ENCODE measurements at places on chromosomes 3 and 15.

DNA sequence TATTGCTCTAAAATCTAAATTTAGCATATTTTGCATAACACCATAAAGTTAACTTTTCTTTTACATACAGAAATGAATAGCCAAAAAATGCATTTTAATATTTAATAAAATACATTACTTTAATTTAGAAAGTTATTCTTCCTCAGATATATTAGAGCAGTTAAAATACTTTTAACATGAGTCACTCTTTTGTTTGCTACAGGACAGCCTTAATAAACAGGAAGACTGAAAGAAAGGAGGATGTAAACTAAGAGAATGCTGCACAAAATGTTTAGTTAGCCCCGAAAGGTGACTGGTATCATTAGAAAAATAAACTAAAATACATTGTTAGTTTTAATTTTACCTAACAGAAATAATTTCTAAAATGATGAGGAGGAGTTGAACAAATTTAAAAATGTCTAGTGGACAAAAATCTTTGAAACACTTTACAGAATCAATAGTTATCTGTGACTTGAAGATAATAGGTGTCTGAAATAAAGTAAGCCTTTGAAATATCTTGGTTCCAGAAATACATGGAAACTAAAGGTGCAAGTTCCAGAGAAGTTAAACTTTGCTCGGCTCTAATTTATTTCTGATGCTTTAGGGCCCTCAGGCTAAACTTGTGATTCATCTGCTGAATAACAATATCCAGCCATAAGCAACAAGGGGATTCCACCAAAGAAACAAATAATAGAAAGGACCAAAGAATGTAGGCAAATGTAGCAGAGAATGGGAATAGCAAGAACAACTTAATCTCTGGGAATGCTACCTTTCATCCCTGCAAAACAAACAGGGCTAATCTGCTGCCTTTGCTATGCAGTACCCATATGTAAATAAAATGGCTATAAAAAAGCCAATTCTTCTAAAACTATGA is 138.3 kb upstream of the UBP1 start:
- peak; percentile 83 for DNase-seq

GRCh38 chr3:13783476-13783875 is 96.4 kb downstream of the WNT7A start:
- DNase-seq, result no peak

GRCh38 chr3:34387826-34388564 is 589.6 kb downstream of the PDCD6IP start:
- no peak for DNase-seq

DNA sequence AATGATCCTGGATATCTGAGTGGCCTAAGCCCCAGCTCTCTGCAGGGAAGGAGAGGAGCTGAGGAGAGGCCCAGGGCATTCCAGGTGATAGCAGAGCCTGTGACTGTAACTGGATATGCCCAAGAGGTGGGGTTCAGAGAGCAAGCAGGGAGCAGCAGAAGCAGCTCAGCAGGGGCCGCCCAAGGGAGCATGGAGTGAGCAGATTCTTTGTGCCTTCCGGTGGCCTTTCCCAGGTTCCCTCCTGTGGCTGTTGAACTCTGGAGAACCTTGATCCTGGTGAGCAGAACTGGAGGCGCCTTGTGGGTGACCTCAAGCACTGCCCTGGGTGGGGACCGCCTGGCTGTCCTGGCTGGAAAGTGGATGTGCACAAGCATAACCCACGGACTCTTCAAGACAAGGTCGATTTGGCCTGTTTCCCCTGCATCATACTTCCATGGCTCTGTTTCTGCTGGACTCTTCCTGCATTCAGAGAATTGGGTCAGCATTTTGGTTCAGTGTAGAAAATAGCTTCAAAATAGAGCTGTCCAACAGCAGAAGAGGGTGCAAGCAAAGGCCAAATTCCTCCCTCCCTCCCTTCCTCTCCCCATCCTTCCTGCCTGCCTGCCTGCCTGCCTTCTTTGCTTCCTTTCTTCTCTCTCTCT is 76.1 kb downstream of the ARNT2 start:
- peak; percentile 15 for DNase-seq

DNA sequence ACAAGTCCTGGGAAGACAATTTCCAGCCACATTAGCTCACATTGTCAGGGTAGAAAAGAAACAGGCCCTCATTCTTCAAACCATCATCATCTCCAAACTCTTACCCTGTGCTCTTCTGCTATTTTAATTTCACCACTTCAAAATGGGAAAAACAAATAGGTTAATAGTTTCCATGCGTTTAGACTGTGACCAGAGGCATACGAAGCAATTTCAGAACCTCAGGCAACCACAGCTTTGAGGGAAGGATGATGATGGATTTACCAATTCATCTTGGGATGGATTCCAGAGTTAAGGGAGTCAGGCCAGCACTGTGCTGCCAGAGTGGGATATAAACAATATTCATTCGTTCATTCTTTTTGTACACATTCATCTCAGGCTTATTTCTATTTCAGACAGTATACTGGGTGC is 307.8 kb upstream of the TPRG1 start:
- no peak for DNase-seq

GRCh38 chr3:175186511-175186910 is 327.4 kb downstream of the NAALADL2 start:
- no peak for DNase-seq

DNA sequence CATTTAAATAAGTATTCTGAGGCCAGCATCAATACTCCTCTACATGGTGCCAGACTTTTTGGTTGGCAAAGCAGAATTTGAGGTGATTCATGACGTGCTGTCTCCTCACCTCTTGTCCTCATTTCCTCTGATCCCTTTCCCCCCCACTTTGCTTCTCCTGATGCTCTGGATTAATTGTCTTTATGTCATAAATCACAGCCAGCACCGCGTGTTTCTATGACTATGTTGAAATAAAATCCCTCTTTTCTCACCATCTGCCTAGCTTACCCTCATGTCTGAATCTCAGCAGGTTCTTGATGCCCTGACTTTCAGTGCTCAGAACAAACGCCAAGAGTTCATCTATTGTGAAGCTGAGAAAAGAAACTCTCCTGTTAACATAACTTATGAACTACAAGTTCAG is 19.7 kb upstream of the PTPRG start:
- no peak for DNase-seq

GRCh38 chr3:158248261-158248660 is 138.4 kb downstream of the RSRC1 start:
- DNase-seq, result no peak

GRCh38 chr3:28476194-28476593 is 127.6 kb upstream of the AZI2 start:
- peak; percentile 23 for DNase-seq

DNA sequence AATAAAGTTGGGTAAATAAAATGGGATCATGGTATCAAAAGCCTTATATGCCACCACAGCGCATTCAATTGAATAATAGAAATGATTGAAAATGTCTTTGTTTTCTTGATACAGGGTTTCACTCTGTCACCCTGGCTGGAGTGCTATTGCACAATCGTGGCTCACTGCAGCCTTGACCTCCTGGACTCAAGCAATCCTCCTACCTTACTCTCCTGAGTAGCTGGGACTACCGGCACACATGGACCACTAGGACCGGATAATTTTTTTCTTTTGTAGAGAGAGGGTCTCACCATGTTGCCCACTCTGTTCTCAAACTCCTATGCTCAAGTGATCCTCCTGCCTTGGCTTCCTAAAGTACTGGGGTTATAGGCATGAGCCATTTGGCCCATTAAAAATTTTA is 33.8 kb upstream of the BBX start:
- DNase-seq, result peak; percentile 66

GRCh38 chr3:13235079-13235478 is 161.8 kb upstream of the IQSEC1 start:
- DNase-seq, result no peak

DNA sequence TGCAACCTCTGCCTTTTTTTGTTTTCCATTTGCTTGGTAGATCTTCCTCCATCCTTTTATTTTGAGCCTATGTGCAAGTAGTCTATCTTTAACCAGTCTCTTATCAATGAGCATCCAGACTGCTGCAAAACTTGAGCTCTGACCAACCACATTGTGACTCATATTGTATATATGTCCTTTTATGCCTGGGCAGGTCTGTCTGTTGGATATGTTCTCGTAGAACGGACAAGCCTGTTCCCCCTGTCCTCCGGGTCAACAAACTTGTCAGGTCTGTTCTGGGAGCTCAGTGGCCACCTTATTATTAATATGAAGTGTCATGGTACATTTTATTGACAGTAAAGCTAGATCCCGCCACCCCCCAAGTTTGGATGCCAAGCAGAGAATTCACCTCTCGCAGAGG is 252.9 kb upstream of the ST8SIA2 start:
- DNase-seq, result no peak

GRCh38 chr15:41566121-41566885 is 7.3 kb downstream of the TYRO3 start:
- DNase-seq, result no peak

DNA sequence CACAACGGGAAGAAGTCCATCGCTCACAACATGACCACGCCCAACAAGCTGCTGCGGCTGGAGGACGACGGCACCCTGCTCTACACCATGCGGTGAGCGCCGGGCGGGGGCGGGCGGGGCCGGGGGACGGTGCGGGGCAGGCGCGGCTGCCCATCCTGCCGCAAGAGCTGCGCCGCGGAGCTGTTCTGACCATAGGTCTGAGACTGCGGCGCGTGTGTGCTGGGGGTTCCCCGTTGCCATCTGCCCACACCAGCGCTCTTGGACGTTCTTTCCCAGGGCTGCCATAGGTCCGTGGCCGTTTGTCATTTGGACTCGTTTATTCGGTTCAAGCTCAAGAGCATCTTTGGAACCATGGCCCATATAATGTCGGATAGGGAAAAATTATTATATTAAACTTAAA is 16.6 kb downstream of the GABRA5 start:
- no peak for DNase-seq

DNA sequence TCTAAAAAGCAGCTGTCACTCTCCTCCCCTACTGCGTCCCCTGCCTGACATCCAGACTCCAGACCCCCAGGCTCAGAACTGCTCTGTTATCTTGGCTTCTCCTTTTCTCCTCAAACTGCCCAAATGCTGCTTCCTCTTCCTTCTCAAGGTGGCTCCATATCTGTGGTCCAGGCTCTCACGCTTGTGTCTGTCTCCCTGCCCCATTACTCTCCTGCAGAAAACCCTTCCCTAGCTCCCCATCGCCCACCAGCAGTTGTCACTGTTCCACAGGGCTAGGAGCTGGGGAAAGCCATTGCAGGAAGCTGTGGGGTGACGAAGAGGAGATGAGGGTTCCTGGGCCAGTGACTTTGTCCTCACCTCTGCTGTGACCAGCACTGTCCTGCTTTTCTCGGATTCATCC is 30.7 kb upstream of the CGNL1 start:
- DNase-seq, result peak; percentile 54

GRCh38 chr3:139718415-139718814 is 40.6 kb upstream of the NMNAT3 start:
- peak; percentile 18 for DNase-seq

DNA sequence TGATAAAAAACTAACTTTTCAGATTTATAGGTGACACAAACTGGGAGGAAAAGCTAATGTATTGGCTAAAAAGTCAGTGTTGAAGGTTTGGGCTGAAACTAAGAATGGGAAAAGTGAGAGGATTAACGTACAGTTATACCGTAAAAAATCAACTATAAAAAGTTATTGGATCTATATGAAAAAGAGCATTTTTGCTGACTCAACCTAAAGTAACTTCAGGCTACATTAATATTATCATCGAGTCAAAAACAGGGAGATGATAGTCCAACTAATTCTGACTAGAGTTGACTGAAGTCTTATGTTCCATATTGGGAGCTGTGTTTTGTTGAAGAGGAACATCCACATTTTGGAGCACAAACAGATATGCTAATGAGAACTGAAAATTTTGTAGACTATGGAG is 19.9 kb downstream of the ZNF654 start:
- no peak for DNase-seq

DNA sequence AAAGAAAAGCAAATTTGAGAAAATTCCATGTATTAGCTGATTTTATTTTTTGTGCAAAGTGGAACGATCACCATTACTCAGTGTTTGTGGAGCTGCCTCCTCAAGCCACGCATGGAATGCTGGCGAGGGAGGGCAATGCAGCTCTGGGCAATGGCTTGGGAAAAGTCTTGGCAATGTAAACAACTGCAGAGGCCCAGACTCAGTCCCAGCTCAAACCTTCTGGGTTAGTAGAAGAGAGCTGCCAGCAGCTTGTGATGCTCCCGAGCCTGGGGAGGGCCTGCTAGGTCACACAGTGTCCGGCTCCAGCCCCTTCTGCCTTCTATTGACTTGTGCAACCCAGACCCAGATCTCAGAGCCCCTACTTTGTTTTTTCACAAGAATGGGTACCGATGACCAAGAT is 4.3 kb downstream of the EPHB1 start:
- no peak for DNase-seq

GRCh38 chr3:177015881-177016280 is 181.4 kb downstream of the TBL1XR1 start:
- no peak for DNase-seq

GRCh38 chr3:4804161-4805058 is 174.8 kb upstream of the BHLHE40 start:
- DNase-seq, result no peak

- no peak for DNase-seq
These were observed 13.8 kb downstream of the PROK2 start for GRCh38 chr3:71771126-71771525.

- no peak for DNase-seq
These were observed 44.6 kb downstream of the SEMA3G start for GRCh38 chr3:52400275-52400793.

DNA sequence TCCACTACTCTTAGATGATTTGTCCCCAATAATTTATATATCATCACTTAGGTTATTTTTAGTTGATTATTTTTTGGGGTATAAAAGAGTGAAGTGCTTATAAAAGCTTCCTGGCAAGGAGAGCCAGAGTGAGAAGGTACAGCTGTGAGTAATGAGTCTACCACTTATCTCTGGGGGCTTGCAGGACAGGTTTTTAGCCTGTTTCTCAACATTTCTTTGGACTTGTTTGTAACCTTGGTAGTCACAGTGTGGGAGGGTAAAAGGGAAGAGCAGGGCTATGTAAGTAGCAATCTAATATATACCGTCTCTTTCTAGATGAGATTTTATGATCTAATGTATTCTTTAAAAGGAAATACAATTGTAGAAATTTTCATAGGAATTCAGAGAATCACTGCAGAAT is 321.3 kb upstream of the GOLIM4 start:
- no peak for DNase-seq

GRCh38 chr3:138332472-138333073 is 2.9 kb upstream of the NME9 start:
- DNase-seq, result peak; percentile 48

- no peak for DNase-seq
These were observed 496.6 kb upstream of the NAALADL2 start for GRCh38 chr3:174362556-174362955.

DNA sequence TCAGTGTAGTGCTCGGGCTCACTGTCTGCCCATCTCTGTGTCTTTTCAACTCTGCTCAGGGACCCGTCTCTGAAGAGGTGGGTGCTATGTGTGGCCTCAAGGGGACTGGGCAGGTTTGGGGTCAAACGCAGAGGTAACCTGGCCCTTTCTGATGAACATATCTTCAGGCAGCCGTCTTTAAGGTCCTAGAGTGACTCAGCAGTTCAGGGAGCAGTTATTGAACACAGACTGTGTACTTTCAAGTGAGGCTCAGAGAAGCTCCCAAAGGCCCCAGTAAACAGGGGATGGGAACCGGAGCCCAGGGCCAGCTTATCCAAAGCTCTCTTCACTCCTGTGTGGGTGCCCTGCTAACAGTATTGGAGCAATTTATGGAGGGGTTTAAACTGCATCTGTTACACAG is 73.1 kb downstream of the WDR76 start:
- no peak for DNase-seq

- DNase-seq, result peak; percentile 84
These were observed at the start of gene EXOG for GRCh38 chr3:38496131-38496910. EXOG (plus strand) TSS chr3:38496340; CDS start chr3:38496368, 28 bp downstream.

GRCh38 chr3:55309336-55309735 is 177.8 kb downstream of the WNT5A start:
- DNase-seq, result no peak

- DNase-seq, result no peak
These were observed 341.0 kb upstream of the RASGRP1 start for GRCh38 chr15:38905632-38906031.

All from HepG2 (cell line).